ENCODE measurements at places on chromosomes 7 and 10. TPM values are rescaled to one million over a fixed set of nuclear protein-coding genes. Genes with fewer than 3 reads are reported as not detected.
A peak's percentile ranks its signal among the peaks of the same experiment; 100 is the strongest.

DNA sequence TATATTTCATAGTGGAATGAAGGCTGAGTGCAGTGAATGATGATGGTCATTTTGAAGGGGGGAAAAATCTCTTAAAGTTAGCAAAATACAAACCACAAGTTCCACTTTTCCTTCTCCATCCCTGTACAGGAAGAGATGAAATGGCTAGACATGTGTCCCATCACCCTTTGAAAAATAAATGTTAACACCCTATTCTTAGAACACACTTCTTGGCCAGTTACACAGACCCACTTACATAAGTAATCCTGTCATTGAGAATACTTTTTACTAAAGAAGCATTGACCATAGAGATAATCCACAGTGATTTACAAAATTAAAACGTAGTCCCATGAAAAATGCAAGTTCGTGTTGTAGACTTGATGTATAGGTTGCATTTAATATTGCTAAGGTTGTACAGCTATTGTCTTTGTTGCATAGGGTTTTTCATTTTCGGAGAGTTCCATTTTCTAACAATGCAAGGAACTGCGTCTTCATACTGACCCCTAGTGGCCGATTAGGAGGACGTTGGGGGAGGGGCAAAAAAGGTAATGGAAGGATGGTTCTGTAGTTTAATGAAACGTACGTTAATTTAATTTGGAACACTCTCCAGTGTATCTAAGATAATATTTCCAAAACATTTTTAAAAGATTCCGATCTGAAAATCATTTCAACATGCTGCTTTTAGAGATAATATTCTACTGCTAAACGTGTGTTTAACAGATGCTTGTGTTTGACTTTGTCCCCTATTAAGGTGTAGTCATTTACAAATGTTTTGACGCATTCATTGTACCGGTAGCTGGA is 60.9 kb downstream of the ARMC3 start:
- H3K36me3 ChIP-seq = no peaks in the 10 kb centered on the region
- H3K27me3 ChIP-seq = peaks cover 6% of the 10 kb centered on the region
- peak; percentile 53 for DNase-seq
- no peak overlapping the region for H3K27ac ChIP-seq

- H3K4me1 ChIP-seq = no peaks in the 10 kb centered on the region
- DNase-seq = no peak
- H3K4me3 ChIP-seq = no peak overlapping the region
- no peaks in the 10 kb centered on the region for H3K36me3 ChIP-seq
- no peak overlapping the region for H3K27ac ChIP-seq
Observed at GRCh38 chr10:129023082-129023481, 444.0 kb upstream of the MGMT start.

GRCh38 chr10:124153023-124153826 is 59.8 kb upstream of the CHST15 start:
- H3K27me3 ChIP-seq = no peaks in the 10 kb centered on the region
- peaks cover 18% of the 10 kb centered on the region for H3K4me1 ChIP-seq
- peak overlapping the region; percentile 24 for H3K4me3 ChIP-seq
- no peaks in the 10 kb centered on the region for H3K36me3 ChIP-seq
- no peak overlapping the region for H3K27ac ChIP-seq
- DNase-seq = peak; percentile 6

DNA sequence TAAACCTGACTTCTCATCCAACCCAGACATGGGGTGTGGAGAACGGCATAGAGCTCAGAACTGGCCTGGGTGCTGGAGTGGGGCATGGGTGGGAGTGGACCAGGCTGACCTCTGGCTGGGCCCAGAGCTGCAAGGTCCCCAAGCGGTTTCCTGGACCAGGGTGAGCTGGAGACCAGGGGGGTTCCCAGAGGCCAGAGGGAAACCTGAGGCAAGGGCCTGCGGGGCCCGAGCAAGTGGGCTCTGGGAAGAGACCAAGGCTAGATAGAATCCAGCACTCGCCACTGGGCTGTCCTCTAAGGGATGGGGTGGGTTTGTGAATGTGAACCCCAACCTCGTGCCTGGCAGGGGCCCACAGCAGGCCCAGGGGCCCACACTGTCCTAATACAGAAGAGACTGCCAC is 39.4 kb upstream of the RET start:
- no peak overlapping the region for H3K27ac ChIP-seq
- H3K27me3 ChIP-seq = no peaks in the 10 kb centered on the region
- no peak overlapping the region for H3K4me3 ChIP-seq
- DNase-seq = no peak

- no peak overlapping the region for H3K27ac ChIP-seq
- DNase-seq = no peak
- H3K4me3 ChIP-seq = no peak overlapping the region
- H3K36me3 ChIP-seq = peaks cover 2% of the 10 kb centered on the region
- no peaks in the 10 kb centered on the region for H3K4me1 ChIP-seq
Observed at GRCh38 chr7:778968-779451, 51.9 kb upstream of the PRKAR1B start.

DNA sequence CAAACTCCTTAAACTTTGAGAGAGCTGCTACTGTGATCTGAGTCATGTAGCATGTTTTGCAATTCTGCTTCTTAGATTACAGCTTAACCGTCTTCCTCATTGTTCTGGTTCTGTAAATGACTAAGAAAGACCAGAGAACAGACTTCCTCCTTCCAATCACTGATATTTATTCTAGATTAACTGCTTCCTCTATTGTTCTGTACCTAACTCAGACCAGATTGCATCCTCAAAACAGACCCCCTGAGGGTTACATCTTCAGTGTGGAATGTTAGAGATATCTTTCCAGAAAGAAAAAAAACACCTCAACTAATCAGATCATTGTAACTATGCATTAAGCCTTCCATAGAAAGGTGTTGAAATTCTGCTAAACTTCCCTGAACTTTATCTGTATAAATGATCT is 5.7 kb upstream of the PIP start:
- no peak overlapping the region for H3K27ac ChIP-seq
- no peak for DNase-seq
- H3K4me1 ChIP-seq = no peaks in the 10 kb centered on the region
- peaks cover 4% of the 10 kb centered on the region for H3K27me3 ChIP-seq
- H3K4me3 ChIP-seq = no peak overlapping the region

GRCh38 chr7:99944497-99945070 is 15.2 kb upstream of the GJC3 start:
- H3K27me3 ChIP-seq = peaks cover 15% of the 10 kb centered on the region
- no peaks in the 10 kb centered on the region for H3K4me1 ChIP-seq
- DNase-seq = no peak
- H3K27ac ChIP-seq = no peak overlapping the region
- H3K4me3 ChIP-seq = no peak overlapping the region

DNA sequence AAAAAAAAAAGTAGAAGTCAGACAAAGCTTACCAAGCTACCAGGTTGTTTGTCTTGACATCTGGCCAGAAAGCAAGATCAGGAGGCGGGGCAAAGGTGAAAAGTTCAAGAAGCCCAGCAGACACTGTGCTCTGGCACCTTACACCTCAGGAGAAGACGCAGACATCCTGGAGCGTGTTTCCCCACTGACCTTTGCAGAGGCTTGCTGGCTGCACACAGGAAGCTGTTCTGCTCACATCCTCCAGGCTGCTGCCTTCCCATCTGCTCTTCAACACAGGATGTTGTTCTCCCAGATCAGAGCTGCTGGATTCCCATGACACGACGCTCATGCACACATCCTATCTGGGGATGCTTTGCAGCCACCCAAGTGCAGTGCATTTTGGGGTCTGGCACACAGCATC is 174.4 kb upstream of the KIAA1217 start:
- no peaks in the 10 kb centered on the region for H3K27me3 ChIP-seq
- no peak overlapping the region for H3K4me3 ChIP-seq
- H3K4me1 ChIP-seq = no peaks in the 10 kb centered on the region
- H3K27ac ChIP-seq = no peak overlapping the region
- DNase-seq = no peak

GRCh38 chr7:152351168-152351567 is 84.6 kb downstream of the KMT2C start:
- no peak overlapping the region for H3K4me3 ChIP-seq
- no peak overlapping the region for H3K27ac ChIP-seq
- no peaks in the 10 kb centered on the region for H3K27me3 ChIP-seq
- DNase-seq = no peak
- H3K36me3 ChIP-seq = peaks cover 27% of the 10 kb centered on the region

The TUBAL3 gene
- polyA plus RNA-seq = not detected

The ZNF853 gene
- 0.26 TPM for polyA plus RNA-seq

The FBXW4 gene
- polyA plus RNA-seq = 5.7 TPM

The BMPER gene
- polyA plus RNA-seq = not detected

The SFTPA2 gene
- not detected for polyA plus RNA-seq

Data from CD4-positive, CD25-positive, alpha-beta regulatory T cell (primary cell).